ENCODE measurements at places on chromosomes 5 and 9.

- no peak for DNase-seq
Observed at GRCh38 chr9:133713150-133713959, 24.8 kb downstream of the SARDH start.

DNA sequence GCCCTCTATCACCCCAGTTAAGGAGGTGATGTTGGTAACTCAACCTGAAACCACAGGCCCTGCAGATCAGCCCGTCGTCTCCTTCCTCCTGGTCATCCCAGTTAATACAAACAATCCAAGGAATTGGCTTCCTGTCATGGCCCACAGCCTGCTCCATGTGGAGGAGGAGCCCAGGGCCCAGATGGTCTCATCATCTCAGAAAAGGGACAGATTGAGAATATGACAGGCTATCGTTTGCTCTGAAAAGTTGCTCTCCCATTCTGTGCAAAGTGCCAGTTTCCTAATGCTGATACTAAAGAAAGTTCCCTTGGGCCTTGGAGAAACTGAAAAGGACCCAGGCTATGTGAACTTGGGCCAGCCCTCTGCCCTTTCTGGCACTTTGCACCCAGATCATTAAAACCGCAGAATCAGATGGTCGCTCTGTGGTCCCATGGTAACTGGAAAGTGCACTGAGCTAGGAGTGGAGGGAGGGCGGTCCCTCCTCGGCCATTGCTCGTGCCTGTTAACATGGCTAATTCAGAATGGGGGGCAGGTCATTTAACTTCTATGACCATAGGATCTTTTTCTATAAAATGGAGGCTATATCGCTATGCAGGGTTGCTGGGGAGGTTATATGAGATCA is 675 bp upstream of the SPAAR start:
- DNase-seq = peak; percentile 66

- DNase-seq = no peak
Observed at GRCh38 chr5:15283076-15283475, 216.9 kb upstream of the FBXL7 start.

GRCh38 chr5:73042993-73043392 is 77.4 kb upstream of the TMEM171 start:
- no peak for DNase-seq

GRCh38 chr5:155689406-155689805 is 637.6 kb upstream of the SGCD start:
- no peak for DNase-seq

- no peak for DNase-seq
Observed at GRCh38 chr9:223152-223551, 8.5 kb downstream of the DOCK8 start.

- DNase-seq = no peak
Observed at GRCh38 chr5:142643634-142644033, 42.3 kb downstream of the FGF1 start.
